Stimulated activated CD4-positive, alpha-beta T cell treated with anti-CD3 and anti-CD28 coated beads, Interleukin-12 subunit alpha, Interleukin-12 subunit beta, amount 100 ng/mL, for 24 hours (primary cell): ENCODE measurements at places on chromosomes 7 and 10.

GRCh38 chr7:968205-969105, 6.9 kb downstream of the COX19 start:
- no peak for DNase-seq

DNA sequence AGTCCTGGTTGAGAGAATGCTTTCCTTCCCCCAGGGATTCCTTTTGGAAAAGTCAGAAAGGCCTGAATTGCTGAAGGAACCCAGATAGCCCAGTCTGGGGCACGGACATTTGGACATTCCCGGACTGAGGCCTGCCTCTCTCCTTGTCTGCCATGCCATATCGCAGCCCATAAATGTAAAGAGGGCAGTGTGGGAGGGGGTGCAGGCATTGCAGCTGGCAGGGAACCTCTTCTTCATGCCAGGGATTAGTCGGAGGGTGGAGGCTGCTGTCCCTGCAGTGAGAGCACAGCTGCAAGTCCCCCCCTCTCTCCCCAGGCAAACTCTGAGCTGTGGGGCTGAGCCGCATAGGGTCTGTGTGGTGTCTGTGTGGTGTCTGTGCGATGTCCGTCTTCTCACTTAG, 486.0 kb upstream of the MKI67 start:
- no peak for DNase-seq

- no peak for DNase-seq
Observed at GRCh38 chr10:73785721-73786511, 510 bp downstream of the ZSWIM8 start.

DNA sequence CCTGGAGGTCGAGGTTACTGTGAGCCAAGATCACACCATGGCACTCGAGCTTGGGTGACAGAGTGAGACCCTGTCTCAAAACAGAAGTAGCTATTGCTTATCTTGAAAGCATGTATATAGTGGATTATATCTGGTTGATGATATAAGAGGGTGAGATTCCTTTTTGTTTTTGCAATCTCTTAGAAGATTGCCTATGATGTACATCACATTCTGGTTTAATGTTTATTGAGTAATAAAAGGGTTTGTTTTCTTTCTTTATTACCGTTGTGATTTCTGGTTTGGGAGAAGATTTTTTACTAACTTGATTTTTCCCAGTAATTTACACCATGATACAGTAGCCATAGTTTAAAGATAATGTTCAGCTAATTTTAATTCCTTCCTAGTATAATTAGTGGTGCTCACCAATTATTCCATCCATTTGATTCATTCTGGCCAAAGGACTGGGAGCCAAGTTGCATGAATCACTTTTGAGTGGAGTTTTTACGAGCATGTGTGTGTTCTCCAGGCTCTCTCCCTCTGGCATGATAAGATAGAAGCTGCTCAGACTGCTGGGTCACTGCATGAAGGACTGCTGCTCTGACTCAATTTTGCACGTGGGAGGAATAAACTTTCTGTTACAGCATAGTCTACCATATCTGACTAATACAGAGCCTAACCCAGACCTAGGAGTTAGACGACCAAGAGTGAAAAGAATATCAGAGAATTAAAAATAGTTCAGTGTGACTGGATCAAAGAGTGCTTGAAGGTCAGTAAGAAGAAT, 13.5 kb upstream of the TSPAN13 start:
- no peak for DNase-seq

DNA sequence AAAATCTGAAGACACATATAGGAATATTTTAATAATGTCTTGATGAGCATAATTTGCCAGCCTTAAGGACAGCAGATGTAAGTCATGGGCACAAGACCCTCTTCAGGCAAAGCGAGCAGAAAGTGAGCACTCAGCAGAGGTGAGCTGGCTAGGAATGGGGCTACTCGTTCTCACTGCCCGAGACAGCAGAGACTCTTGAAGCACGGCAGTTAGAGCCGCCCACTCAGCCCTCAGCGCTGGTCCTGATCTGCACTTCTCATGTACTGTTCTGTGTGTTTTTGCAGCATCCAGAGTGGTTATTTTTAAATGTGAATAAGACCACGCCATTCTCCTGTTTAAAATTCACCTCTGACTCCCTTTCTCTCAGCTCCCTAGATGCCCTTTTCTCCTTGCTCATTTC, 65.3 kb downstream of the GFRA1 start:
- DNase-seq = no peak

- DNase-seq = no peak
Observed at GRCh38 chr7:16299853-16300252, 121.5 kb downstream of the CRPPA start.

- DNase-seq = no peak
Observed at GRCh38 chr10:51301644-51302043, 227.4 kb downstream of the PRKG1 start.
